ENCODE measurements at places on chromosomes 2 and 18.

DNA sequence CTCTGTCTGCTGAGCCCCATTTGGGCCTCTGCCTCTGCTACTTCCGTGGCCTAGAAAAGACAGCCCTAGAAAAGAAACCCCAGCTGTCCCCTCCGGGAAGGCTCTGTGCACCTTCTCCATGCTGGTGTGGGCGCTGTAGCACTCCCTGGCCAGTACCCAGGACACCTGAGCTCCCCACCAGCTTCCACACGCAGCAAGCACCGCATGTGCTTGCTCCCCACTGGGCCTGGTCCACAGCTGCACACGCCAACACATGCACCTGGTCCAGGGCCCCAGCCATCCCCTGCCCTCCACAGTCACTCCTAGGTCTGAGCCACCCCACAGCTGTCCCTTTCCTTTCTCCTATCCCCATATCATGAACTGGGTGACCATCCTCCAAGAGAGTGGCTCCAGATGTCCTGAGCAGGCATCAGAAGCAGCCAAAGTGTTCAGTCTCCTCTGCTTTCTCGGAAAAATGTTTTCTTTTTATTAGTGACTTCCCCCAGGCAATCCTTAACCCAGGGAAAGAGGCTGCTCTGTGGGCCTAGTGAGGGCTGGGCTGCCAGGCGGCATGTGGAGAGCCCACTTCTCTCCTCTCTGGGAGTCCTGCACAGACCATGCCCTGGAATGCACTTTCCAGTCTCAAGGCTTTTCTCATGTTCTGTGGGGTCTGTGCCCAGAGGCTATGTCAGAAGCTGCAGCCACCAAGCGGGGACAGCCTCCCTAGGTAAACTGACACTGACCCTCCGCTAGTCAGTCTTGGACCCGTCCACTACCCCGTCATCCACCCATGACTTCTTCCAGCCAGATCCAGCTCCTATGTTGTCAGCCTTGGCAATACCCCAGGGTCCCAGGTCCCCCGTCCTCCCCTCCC, 133.7 kb downstream of the KLHL29 start:
- DNase-seq = no peak

DNA sequence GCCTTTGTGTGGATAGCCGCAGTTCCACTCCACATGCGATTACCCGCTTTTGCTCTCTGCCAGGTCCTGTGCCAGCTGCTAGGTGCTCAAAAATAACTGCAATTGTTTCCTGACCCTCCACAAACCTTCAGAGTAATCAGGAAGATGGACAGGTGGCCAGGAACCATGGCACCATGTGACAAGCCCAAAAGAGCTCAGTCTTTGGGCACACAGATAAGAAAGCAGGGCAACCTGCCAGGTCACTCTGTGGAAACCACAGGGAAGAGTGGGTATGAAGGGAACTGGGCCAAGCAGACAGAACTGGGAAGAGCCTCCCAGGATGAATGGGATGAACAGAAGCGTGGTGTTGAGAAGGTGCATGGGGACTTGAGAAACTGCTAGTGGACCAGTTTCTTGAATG, 79.4 kb upstream of the AGAP1 start:
- no peak for DNase-seq

GRCh38 chr2:170098626-170099312, 79.2 kb upstream of the MYO3B start:
- DNase-seq = no peak

GRCh38 chr2:105196651-105197050, 44.9 kb upstream of the GPR45 start:
- no peak for DNase-seq

GRCh38 chr2:58146707-58147106, 94.4 kb downstream of the FANCL start:
- no peak for DNase-seq

GRCh38 chr2:203022751-203023150, 8.1 kb downstream of the NBEAL1 start:
- no peak for DNase-seq
